ENCODE measurements at places on chromosomes 13 and 19.
A peak's percentile ranks its signal among the peaks of the same experiment; 100 is the strongest.

DNA sequence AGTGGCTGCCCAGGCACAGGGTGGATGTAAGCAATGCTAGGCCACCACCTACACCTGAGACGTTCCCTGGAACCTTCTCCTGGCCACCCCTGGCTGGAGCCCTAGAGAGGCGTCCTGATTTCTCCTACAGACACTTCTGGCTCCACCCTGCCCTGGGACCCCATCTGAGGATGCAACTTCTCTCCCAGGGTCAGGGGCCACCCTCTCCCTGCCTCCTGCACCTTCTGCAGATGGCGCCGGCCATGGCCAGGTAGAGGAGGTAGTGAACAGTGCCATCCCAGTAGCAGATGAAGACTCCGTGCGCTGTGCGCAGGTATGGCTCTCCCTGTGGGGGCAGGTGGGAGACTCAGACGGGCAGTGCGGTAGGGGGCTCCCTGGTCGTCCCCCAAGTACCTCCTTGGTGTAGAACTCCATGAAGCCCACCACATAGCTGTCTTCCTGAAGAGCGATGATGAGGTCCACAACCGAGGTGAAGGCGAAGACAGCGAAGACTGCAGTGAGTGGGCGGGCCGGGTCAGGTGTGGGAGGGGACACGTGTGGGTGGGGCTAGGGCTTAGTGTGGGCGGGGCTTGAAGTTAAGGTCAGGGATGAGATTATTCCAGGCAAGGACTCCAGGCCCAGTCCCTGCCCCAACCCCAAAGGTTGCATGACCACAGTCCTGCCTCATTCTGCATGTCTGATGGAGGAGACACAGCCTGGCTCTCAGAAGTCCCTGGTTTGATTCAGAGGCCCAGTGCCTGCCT is 3.0 kb downstream of the TM6SF2 start:
- no peak for DNase-seq

- DNase-seq: no peak
Observed at GRCh38 chr13:51541809-51542258, 42.4 kb upstream of the WDFY2 start.

DNA sequence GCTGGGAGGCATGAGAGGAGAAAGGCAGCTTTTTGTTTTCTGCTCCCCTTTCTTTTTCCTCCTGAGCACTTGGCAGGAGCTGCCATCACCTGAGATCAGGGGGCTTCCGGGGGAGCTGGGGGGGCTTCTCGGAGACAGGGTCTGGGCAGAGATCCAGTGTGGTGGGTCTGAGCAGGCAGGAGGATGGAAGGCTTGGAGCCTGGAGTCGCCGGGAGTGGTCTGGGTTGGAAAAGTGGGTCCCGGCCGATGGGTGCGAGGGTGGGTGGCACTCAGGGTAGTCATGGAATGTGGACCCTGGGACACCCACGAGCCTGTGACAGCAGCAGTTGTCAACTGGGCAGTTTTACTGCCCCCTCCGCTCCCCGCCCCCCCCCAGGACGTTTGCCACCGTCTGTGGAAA is 2.2 kb upstream of the ADM5 start:
- DNase-seq: no peak

GRCh38 chr13:23391752-23392151 is 41.8 kb downstream of the SACS start:
- no peak for DNase-seq

DNA sequence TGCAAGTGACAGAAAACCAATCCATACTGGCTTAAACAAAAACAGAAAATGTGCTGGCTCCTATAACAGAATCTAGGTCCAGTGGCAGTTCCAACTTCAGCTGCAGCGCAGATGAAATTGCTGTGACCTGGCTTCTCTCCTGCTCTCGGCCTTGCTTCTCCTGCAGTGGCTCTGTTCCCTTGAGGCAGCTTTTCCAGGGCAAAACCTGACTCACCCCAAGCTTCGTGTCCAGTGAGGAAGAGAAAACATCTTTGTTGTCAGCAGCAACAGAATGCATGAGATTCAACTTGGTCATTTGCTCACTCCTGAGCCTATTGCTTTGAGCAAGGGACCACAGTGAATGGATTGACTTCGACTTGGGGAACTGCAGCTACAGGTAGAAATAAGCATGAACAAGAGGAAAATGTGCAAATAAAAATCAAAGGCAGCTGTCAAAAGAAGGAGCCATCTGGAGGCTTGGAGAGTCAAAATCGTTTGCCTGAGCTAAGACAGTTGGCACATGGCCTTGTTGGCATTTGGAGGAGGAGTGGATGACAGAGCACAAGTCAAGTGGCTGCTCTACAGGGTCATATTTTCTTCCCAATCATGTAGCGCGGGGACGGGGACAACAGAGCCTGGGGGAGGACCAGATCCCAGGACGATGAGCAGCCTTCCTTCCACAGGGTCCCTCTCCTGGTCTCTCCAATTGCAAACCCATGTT is 523.4 kb downstream of the FGF9 start:
- no peak for DNase-seq

DNA sequence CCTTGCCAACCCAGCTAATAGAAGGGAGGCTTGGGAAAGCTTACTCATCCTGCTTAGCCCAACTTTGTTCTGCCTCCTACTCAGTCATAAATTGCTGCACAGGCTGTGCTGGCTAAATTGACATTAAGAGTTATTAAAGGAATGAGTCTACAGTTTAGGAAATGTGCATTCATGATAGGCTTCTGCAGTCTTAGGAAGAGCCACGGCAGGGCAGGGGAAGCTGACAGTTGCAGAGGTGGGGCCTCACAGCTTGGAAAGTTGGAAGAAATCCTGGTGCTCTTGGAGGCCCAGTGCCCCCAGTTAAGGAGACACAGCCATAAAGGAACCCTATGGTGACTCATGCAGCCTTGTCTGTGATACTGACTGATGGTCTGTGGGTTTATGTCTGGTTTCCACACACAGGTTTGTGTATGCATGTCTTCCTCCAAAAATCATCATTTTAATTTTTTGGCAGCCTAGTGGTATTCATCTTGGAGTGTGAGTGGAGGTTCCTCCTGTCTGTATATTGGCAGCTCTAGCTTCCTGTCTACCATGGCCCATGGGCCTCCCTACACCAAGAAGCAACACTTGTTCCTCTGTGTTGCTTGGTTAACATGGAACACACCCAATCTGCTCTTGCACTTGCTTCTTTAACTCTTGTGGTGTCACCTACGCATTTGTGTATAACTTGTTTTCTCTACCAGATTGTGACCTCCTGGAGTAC is 135.0 kb upstream of the KL start:
- DNase-seq: no peak

- no peak for DNase-seq
Observed at GRCh38 chr19:40553885-40554857, 22.5 kb upstream of the SHKBP1 start.

- DNase-seq: no peak
Observed at GRCh38 chr13:88908961-88909441, 1237.8 kb downstream of the SLITRK5 start.

GRCh38 chr13:46571909-46572595 is 19.1 kb downstream of the LRCH1 start:
- no peak for DNase-seq

GRCh38 chr13:66180836-66181235 is 1049.3 kb downstream of the PCDH9 start:
- DNase-seq: no peak

- DNase-seq: no peak
Observed at GRCh38 chr13:33108620-33109019, 92.4 kb downstream of the KL start.

DNA sequence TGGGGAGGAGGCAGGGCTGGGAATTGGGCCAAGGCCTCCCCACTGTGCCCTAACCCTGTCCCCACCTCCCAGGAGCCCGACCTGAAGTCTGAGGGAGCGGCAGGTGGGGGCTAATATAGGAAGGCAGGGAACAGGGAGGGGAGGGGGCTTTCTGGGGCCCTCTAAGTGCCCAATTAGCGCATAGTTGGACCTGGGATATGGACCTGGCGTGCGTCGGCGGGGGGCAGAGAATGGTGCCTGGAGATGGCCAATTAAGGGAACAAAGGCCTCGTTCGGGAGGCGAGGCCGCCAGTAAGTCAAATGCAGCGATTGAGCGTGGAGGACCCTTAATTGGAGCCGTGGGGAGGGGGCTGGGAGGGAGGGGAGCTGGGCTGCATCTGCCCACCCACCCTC is at the start of gene C19orf85:
C19orf85 (minus strand) TSS at position 90 of the 393 bp plus-strand sequence. CDS start 197 bp downstream, outside the sequence.
- DNase-seq: no peak

DNA sequence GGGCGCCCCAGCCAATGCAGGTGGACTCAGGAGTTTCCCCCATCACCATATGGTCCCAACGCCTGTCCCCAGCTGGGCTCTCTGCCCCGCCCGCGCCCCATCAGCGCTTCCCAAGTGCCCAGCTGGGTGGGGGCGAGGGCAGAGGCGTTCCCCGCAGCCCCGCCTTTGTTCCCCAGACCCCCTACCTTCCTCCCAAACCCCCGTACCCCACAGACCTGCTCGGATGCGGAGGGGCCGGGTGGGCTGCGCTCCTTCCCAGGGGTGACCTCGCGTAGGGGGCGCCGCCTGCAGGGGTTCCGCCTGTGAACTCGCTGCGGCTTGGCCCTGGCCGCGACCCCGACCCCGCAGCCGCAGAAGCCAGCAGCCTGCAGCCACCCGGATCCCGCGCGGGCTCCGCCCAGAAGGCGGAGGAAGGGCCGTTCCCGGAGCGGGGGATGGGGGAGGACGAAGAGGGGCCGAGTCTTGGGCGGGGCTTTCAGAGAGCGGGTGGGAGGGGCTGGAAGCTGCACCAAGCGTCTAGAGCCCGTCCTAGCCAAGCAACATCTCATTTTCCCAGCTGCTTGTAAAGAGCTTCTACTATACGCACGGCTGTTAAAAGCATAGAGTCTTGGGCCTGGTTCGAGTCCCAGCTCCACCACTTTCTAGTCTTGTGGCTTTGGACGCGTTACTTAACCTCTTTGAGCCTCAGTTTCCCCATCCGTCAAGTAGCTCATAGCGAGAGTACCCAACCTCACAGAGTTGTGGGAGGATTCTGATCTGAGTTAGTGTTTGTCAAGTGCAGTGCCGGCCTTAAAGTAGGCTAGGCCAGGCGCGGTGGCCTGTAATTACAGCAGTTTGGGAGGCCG is at the start of gene RAB3D:
RAB3D (minus strand) TSS at position 404 of the 845 bp plus-strand sequence. CDS start 2,258 bp downstream, outside the sequence.
- peak; percentile 24 for DNase-seq

- no peak for DNase-seq
Observed at GRCh38 chr13:42041684-42042035, 6.8 kb upstream of the DGKH start.

All from activated CD8-positive, alpha-beta memory T cell treated with anti-CD3 and anti-CD28 coated beads for 1 hour (primary cell).